ENCODE measurements at places on chromosomes 12 and 14. TPM values are rescaled to one million over a fixed set of nuclear protein-coding genes. Genes with fewer than 3 reads are reported as not detected.

PPTC7 gene
- 85.8 TPM for total RNA-seq

GUCY2C gene
- 0.17 TPM for total RNA-seq

LRRK2 gene
- 4.5 TPM for total RNA-seq

ART4 gene
- total RNA-seq, result 0.95 TPM

GRCh38 chr14:89221109-89221810 is 195.8 kb downstream of the FOXN3 start:
- no peak for DNase-seq
- H3K4me1 ChIP-seq, result peaks cover 13% of the 10 kb centered on the region
- no peak overlapping the region for H3K4me3 ChIP-seq
- no peaks in the 10 kb centered on the region for H3K36me3 ChIP-seq

DNA sequence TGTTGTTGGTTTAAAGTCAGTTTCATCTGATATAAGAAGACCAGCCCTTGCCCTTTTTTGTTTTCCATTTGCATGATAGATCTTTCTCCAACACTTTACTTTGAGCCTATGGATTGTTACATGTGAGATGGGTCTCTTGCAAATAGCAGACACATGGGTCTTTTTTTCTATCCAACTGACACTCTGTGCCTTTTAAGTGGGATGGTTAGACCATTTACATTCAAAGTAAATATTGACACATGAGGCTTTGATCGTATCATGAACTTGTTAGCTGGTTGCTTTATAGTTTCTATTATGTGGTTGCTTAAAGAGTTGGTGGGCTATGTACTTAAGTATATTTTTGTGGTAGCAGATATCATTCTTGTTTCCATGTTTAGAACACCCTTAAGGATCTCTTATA is 213.4 kb upstream of the G2E3 start:
- DNase-seq, result no peak
- no peak overlapping the region for H3K27ac ChIP-seq
- H3K36me3 ChIP-seq, result no peaks in the 10 kb centered on the region
- no peaks in the 10 kb centered on the region for H3K27me3 ChIP-seq
- H3K4me1 ChIP-seq, result no peaks in the 10 kb centered on the region

DNA sequence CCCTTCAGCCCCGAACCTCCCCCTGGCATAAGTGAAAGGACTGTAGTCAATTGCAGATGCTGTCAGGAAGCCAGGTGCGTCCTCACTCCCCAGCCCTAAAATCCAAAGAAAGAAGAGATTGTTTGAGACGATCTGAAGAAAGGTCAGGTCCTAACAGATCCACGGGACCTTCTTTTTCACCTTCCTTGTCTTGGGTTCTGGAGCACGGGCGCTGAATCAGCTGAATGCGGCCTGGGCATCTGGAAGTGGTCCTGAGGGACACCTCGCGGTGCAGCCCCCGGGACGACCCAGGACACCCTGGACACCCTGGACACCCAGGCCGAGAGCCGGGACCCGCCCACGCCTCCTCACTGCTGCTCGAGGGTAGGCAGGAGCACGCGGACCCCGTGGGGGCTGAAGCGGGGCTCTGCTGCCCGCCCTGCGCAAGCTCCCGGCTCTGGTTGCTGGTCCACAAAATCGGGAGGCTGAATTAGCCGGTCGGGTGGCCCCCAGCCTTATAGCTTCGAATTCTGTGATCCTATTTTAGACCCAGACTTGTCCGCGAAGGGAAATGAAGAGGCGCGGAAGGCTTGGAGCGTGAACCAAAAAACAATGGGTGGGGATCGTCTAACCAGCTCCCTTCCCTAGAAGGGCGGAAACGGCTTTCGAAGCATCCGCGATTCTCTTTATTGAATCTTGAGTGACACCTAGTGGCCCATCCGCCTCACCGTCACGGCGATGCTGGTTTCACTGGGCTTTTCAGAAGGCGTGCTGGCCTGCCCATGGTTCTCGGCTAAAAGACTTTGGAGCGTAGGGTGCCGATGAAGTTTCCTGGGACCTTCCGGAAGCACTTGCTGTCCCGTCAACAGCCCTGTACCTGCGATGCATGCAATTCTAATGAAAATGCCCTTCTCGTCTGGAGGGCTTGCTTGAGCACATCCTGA is 46.4 kb upstream of the PLXNC1 start:
- H3K4me3 ChIP-seq, result peak overlapping the region; percentile 78
- H3K27me3 ChIP-seq, result no peaks in the 10 kb centered on the region
- no peak overlapping the region for H3K27ac ChIP-seq
- peaks cover 20% of the 10 kb centered on the region for H3K4me1 ChIP-seq
- DNase-seq, result peak; percentile 75
